HS-5 (cell line): ENCODE measurements at places on chromosomes 16 and 17.

GRCh38 chr17:47852113-47852949 lies 1.4 kb upstream of the SP6 start:
- DNase-seq = no peak

DNA sequence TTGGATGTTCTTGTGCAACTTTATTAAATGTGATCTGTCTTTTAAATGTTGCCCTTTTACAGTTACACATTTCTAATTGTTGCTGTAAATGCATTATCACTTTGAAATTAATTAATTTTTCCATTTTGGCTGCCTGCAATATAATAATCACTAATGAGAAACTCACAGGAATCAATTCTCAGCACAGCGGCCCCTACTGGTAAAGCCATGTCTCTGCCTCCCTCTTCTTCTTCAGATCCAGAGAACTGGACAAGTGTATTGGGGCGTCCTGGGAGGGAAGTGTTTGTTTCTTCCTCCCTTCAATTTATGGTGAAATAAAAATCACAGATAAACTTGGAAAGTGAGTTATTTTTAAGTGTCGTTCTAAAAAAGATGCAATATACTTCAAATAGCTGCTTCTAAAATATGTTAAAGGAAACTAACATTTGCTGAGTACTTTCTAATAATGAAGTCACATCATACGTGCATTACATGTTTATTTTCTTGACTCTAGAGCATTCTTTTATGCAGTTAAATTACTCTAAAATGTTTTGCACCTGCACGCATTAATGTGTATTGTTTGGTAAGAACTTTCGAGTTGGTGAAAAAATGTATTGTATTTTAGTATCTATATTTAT lies 338.0 kb downstream of the WWOX start:
- DNase-seq = no peak

GRCh38 chr16:14454391-14454790 lies 175.7 kb downstream of the PARN start:
- peak; percentile 51 for DNase-seq

- DNase-seq = no peak
These were observed 12.6 kb downstream of the EFCAB3 start for GRCh38 chr17:62392908-62393307.

GRCh38 chr17:32266389-32267301 lies 1.0 kb downstream of the RHBDL3 start:
- no peak for DNase-seq

DNA sequence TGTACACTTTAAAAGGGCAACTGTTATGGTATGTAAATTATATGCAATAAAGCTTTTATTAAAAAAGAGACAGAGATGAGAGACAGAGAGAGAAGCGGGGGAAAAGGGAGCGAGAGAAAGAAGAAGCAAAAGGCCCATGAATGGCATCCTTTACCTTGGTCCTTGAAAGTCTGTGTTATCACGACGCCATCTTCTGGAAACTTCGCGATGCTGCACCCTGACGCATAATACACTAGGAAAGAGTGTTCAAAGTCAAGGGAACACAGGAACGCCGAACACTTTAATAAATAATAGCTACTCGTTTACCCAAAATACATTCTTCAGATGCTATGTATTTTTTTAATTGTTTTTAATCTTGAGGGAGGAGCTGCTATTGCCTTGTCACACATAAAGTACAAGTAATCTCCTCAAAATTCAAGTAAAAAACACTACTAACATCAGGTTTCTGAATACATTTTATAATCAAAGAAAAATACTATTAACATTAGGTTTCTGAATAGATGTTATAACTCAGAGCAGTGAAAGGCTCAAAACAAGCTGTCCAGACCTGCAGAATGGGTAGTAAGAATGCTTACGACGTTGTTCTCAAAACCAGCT lies 23.0 kb upstream of the SLC38A8 start:
- no peak for DNase-seq

DNA sequence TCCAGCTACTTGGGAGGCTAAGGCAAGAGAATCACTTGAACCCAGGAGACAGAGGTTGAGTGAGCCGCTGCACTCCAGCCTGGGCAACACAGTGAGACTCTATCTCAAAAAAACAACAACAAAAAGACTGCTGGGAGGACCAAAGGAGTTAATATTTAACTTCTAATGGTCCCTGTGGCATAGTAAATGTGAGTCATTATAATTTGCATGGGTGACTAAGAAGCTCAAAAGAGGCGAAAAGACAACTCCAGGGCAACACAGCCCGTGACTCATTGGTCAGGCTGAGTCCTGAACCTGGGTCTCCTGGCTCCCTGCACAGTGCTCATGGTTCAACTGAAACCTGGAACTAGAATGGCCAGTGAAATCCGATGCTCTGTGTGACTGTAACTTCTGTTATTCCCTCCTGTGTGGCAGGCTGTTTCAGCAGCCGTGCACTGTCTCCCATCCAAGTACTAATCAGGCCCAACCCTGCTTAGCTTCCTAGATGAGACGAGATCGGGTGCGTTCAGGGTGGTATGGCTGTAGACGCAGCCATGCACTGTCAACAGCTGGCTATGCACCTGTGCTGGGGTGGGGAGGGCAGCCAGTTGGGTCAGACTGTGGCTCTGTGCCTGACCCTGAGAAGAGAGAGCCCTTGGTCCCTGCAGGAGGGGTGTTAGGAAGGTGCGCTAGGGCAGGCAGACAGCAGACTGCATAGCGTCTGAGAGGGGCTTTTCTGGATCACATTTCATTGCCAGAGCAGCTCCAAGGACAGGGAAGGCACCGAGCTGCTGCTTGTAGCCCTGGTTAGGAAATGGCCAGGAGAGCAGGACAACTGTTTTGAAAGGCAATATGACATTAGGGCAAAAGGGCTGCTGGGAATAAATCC lies 14.5 kb upstream of the GPRC5C start:
- DNase-seq = peak; percentile 41

GRCh38 chr16:84732674-84733352 lies 33.0 kb downstream of the USP10 start:
- no peak for DNase-seq

DNA sequence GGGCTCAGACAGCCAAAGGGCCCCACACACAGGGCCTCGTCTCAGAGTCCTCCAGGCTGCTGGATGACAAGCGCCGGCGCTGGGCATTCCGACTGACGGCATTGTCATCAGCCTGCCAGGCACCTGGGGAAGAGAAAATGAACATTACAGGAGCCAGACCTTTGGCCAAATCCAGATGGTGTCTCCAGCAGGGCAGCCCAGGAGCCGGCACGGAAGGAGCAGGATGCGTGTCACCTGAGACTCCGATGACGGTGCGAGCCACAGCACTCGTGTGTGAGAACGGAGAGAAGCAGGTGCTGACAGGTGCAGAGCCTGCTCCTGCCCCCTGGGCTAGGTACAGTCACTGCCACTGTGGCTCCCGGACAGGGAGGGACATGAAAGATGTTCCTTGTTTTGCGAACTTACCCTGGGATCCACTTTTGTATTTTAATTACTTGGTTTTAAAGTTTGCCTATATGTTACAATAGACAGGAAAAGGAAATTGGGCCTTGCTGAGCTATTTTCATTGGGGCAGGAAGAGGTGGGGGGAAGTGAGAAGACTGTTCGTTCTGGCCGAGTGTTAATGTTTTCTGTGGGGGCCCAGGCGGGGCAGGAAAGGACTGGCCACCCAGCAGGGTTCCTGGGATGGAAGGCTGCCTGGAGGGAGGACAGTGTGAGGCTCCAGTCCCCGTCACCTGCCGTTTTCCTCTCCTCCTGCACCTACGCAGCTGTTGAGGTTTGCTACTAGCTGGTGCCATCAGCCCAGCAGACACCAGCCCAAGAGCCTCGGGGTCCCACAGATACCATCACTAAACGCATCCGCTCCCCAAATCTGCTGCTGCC lies 4.4 kb upstream of the FOXJ1 start:
- DNase-seq = no peak

DNA sequence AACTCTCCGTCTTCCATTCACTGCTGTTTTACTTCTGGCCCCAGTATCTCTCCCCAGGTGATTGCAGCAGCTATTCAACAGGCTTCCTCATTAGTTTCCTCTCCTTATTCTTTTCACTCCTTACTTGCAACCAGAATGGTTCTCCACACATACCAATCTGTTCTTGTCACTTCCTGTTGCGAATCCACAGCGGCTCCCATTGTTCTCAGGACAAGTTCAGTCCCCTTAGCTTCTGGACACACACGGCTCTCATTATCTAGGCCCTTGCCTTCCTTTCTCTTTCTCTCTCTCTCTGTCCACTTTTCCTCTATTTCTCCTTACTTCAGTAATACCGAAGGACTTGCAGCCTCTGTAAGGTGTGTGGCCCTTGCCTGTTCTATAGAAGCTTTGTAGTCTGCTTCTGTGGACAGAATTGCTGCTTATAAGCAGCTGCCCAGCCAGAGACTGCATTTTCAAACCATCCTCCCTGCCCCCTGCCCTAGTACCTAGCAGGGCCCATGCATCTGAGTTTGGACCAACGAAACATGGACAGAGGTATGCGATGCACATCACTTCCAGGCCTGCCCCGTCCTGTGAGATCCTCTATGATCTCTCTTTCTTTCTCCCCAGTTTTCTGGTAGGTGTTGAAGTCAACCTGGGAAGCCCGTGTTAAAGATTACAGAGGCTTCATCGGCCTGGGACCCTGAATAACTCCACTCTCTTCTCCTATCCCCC lies 45.7 kb downstream of the VAT1L start:
- DNase-seq = peak; percentile 60

DNA sequence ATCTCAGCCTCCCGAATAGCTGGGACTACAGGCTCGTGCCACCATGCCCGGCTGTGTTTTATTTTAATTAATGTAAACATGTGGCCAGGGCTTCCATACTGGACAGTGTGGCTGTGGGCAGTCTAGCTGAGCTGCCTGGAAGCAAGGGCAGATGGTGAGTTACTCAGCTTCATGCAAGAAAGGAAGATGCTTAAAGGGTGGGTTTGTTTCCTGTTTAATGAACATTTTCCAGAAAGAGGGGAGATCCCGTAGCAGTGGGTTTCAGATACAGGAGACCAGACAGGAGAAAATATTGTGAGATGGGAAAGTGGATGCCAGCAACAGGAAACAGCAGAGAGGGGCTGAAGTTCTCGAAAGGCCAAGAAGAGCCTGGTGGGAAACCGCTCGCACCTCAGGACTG lies 7.3 kb downstream of the MAPK8IP3 start:
- no peak for DNase-seq
